ENCODE measurements at places on chromosomes 12 and 14. TPM values are rescaled to one million over a fixed set of nuclear protein-coding genes. Genes with fewer than 3 reads are reported as not detected.

DNA sequence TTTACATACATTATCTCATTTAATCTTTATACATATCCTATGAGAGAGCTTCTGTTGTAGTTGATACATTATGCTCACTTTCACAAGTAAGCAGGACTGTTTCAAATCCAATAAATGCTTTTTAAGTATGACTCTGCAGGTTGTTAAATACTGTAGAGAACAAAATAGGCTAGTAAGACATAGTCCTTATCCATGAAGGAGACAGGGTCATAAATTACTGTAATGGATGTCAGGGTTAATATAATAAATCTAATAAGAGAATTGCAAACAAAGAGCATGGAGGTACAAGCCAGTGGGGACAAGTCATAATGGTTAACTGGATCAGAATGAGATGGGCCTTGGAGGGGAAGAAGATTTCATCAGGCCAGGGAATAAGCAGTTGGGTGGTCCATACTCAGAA lies 303.8 kb upstream of the RGS6 start:
- no peaks in the 10 kb centered on the region for H3K27me3 ChIP-seq
- no peak for DNase-seq
- no peaks in the 10 kb centered on the region for H3K36me3 ChIP-seq
- H3K4me1 ChIP-seq, result no peaks in the 10 kb centered on the region
- no peak overlapping the region for H3K27ac ChIP-seq

The FOXN4 gene
- not detected for total RNA-seq

DNA sequence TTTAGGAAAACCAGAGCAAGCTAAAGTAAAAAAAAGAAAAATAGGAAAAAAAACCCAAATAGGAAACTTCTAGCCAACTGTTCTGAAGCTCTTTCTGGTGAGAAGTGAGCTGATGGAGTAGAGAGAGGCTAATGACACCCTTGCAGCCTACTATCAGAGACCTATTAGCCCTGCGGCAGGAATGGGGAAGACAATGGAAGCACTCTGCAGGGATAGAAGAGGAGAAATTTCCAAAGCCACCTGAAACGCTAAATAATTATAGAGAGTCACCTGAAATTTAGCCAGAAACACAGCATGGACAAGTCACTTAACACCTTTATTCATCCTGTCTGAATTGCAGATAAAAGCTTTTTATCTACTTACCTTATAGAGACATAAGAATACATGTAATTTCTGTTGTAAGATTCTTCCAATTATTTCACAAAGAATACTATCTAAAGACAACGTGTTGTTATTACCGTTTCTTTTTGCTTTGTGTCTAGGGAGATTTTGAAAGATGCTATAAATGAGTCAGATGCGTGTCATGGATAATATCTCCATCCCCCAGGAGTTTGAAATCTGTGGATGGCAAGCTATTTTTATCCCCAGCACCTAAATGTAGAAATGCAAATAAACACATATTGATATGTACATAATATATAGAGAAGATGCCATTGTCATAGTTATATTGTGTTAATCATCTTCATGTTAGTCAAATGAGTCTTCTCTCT lies 138.6 kb downstream of the TPH2 start:
- H3K36me3 ChIP-seq, result no peaks in the 10 kb centered on the region
- H3K4me3 ChIP-seq, result no peak overlapping the region

The SERPINA12 gene
- total RNA-seq, result not detected

The GTF2A1 gene
- total RNA-seq, result 35.9 TPM

DNA sequence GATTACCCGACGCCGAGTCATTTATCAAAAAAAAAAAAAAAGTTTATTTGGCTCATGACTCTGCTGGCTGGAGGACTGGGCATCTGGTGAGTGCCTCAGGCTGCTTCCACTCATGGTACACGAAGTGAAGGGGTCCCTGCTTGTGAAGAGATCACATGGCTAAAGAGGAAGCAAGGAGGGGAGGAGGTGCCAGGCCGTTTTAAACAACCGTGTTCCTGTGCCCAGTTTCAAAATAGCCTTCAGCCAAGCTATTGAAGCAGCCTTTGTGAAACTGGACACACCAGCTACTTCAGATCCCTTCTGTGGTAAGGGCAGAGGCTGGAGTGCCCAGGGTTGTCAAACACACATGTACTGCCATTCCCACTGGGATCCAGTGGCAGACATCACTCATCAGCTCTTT lies 7.6 kb downstream of the POP5 start:
- no peak overlapping the region for H3K4me3 ChIP-seq
- DNase-seq, result no peak
- no peaks in the 10 kb centered on the region for H3K27me3 ChIP-seq
- peaks cover 72% of the 10 kb centered on the region for H3K36me3 ChIP-seq
- no peaks in the 10 kb centered on the region for H3K4me1 ChIP-seq
- H3K27ac ChIP-seq, result no peak overlapping the region

The RNU4-1 gene
- 3,670 TPM for total RNA-seq

GRCh38 chr12:100840748-100841147 lies 46.2 kb downstream of the ANO4 start:
- H3K27me3 ChIP-seq, result no peaks in the 10 kb centered on the region
- no peak overlapping the region for H3K27ac ChIP-seq
- H3K4me1 ChIP-seq, result peaks cover 14% of the 10 kb centered on the region
- no peaks in the 10 kb centered on the region for H3K36me3 ChIP-seq
- no peak for DNase-seq

DNA sequence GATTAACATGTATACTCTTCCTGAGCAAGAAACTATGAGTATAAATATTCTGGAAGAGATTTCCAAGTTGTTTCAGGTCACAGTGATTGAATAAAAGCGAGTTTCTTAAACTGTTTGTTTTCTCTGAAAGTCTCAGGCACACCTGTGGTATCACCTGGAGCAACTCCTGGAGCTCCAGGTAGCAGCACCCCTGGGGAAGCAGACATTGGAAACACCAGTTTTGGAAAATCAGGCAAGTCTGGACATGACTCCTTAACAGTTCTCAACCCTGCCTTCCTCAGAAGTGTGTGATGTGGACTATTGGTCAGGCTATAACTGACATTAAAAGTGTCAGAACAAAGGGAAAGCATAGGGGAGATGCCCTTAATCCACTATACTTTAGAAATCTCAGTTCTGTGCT lies 217.6 kb upstream of the CNTN1 start:
- DNase-seq, result no peak
- no peak overlapping the region for H3K4me3 ChIP-seq
- H3K27me3 ChIP-seq, result no peaks in the 10 kb centered on the region
- H3K36me3 ChIP-seq, result no peaks in the 10 kb centered on the region
- H3K27ac ChIP-seq, result no peak overlapping the region
- no peaks in the 10 kb centered on the region for H3K4me1 ChIP-seq

DNA sequence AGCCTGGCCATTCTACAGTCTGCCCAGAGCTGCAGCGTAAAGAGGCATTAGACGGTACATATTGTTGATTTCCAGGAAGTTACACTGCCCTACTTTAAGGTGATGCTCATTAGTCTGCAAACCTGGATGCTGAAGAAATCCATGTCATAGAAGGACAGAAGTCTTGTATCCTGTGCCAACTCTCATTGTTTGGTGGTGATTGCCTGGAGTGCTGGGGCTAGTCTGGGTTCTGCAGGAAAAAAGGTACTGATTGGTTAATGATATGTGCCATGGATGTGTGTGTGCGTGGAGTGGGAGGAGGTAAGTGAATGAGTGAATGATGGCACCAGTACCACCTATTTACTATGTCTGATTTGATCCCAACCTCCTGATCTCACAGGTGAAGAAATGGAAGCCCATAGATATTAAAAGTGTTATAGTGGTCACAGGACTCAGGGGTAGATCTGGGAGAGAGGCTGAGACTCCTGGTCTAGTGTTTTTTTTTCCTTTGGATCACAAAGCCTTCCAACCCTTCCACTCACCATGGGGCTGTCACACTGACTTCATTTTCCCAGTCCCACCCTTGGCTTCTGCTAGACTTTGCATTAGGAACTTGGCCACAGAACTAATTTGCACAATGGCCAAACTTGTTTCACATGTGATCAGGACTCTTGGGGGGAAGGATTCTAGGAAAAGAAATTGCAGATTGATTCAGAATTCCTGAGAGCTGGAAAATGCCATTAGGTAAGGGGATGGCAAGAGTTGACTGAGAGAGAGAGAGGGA lies 96.1 kb downstream of the TMX1 start:
- H3K27ac ChIP-seq, result no peak overlapping the region
- H3K4me3 ChIP-seq, result no peak overlapping the region
- DNase-seq, result no peak
- peaks cover under 1% of the 10 kb centered on the region for H3K36me3 ChIP-seq
- no peaks in the 10 kb centered on the region for H3K27me3 ChIP-seq
- H3K4me1 ChIP-seq, result peaks cover 2% of the 10 kb centered on the region

DNA sequence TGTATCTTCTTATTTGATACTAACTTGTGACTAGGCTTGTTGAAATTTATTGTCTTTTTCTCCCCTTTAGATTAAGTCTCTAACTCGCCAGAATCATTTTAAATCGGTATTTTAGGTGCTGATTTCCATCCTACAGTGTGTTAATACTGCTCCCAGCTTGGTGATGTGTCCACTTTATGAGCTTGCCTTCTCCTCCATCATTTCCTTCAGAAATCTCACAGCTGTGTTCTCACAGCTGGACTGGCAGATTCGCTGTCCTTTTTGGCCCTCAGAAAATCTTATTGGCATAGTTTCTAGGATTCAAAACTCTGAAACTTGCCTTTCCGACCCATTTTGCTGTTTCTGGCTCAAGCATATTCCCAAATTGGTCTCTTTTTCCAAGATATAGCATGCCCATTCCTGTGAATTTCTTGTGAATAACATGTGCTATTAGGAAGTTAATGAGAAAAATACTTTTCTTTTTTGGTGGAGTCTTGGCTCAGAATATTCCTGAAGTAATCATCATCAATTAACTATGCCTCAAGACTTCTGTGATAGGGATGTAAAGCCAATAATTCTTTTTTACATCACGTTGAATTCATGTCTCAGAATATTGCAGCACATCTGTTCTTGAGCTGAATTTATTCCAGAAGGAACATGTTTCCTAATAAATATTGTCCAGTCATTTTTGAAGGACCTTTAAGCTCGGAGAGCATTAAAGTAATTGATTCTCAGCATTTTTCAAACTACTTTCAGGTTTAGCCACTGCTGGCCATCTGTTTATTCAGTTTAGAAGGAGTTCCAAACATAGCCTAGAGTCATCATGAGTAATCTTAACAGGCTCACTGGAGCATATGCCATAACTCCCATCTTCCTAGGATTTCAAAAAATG lies 50.0 kb upstream of the USP44 start:
- peaks cover 9% of the 10 kb centered on the region for H3K4me1 ChIP-seq
- no peak for DNase-seq
- no peak overlapping the region for H3K4me3 ChIP-seq
- no peaks in the 10 kb centered on the region for H3K36me3 ChIP-seq

DNA sequence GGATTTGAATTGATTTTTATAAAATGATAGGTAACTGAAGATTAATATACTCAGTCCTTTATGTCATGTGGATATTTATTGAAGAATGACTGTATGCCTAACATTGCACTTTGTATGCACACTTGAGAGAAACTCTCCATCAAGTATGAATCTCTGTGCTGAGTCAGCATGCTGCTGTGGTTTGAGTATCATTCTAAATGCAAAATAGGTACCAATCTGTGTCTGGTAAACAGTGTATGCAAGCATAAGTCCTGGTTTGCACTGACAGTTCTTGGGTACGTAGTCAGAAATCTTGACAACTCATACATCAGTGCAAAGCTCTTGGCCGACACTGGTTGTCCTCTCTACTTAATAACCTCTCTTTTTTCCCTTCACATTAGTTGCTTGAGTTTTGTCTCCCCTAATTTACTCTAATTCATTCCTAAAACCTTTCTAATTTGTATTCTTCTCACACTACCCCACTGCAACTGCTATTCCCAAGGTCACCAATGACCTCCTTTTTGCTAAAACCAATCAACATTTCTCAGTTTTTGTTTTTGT lies 21.8 kb downstream of the MGAT4C start:
- H3K27ac ChIP-seq, result no peak overlapping the region
- no peaks in the 10 kb centered on the region for H3K36me3 ChIP-seq
- DNase-seq, result no peak

The C1R gene
- 7.6 TPM for total RNA-seq

The EMP1 gene
- 146 TPM for total RNA-seq

GRCh38 chr14:90536092-90536491 lies 139.3 kb downstream of the CALM1 start:
- H3K27ac ChIP-seq, result no peak overlapping the region
- DNase-seq, result no peak
- no peaks in the 10 kb centered on the region for H3K27me3 ChIP-seq
- H3K4me3 ChIP-seq, result no peak overlapping the region
- H3K4me1 ChIP-seq, result peaks cover 17% of the 10 kb centered on the region

The DHRS2 gene
- 3.0 TPM for total RNA-seq

- peaks cover 8% of the 10 kb centered on the region for H3K36me3 ChIP-seq
- DNase-seq, result peak; percentile 9
- peak overlapping the region; percentile 73 for H3K27ac ChIP-seq
Observed at GRCh38 chr14:69943084-69943780, 64.0 kb downstream of the SMOC1 start.

DNA sequence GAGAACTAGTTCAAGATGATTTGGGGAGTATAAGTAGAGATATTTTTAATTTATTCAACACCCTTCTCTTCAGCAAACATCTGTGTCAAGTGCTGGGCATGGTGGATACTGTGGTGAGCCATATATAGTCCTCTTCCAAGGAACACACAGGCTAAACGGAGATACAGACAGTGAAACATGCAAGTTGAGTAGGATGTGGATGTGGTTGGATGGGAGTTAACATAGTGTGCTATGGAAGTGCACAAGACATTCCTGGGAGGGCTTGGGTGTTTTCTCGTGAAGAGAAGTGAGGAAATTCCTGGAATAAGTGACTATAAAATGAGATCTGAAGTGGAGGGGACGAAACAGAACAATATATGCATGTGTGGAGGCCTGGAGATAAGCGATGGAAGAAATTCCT lies 181.1 kb upstream of the NPAS3 start:
- no peak overlapping the region for H3K27ac ChIP-seq
- no peak for DNase-seq
- no peak overlapping the region for H3K4me3 ChIP-seq
- no peaks in the 10 kb centered on the region for H3K36me3 ChIP-seq
- H3K27me3 ChIP-seq, result no peaks in the 10 kb centered on the region

The ZNF664 gene
- 130 TPM for total RNA-seq

The TAS2R7 gene
- total RNA-seq, result not detected

The ZDHHC22 gene
- not detected for total RNA-seq

DNA sequence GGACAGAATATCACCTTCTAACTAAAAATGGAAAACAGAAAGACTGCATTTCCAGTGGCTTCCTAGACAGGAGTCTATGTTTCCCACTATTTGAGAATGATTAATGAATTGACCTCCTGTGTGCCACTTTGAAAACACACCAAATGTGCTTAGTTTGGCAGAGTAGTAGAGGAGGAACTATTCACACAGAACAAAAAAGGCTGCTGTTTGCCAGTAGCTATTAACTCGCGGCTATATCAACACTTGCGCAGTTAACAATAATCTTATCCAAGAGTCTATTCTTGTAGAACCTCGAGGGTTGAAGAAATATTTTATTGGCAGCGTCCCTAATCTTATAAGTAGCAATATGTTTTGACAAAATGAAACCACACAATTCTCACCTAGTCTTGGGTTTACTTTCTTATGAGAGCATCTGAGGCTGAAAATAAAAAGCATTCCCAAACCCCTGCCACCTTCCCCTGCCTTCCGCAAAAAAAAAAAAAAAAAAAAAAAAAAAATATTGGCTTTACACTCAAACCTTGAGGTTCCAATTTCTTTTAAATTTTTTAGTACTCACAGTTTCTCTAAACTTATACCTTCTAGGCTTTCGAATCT lies 127.3 kb upstream of the FLRT2 start:
- no peak overlapping the region for H3K27ac ChIP-seq
- H3K4me3 ChIP-seq, result no peak overlapping the region
- no peak for DNase-seq
- no peaks in the 10 kb centered on the region for H3K36me3 ChIP-seq
- H3K4me1 ChIP-seq, result no peaks in the 10 kb centered on the region
- no peaks in the 10 kb centered on the region for H3K27me3 ChIP-seq
